ENCODE measurements at places on chromosomes 4 and X.
A peak's percentile ranks its signal among the peaks of the same experiment; 100 is the strongest.

- DNase-seq = peak; percentile 18
Observed at GRCh38 chrX:37755025-37755424, 24.8 kb upstream of the CYBB start.

DNA sequence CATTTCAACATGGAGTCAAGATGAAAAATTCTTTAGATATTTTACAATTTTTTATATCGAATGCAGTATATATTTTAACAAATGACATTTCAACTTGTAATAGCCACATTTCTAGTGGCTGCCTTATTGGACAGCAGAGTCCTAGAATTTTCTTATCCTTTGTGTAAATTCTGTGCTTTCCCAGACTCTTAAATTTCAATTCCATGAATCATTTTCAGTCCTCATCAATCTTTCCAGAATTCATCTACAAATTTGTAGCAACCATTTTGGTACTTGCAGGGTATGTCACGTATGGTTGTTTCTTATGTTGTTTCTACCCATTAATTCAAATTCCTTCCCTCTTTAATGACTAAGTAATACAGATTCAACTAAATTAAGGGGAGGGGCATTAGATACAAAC is 2.7 kb downstream of the PAICS start:
- DNase-seq = no peak

- DNase-seq = peak; percentile 73
Observed at GRCh38 chr4:109648266-109648996, 54.8 kb downstream of the CASP6 start.

DNA sequence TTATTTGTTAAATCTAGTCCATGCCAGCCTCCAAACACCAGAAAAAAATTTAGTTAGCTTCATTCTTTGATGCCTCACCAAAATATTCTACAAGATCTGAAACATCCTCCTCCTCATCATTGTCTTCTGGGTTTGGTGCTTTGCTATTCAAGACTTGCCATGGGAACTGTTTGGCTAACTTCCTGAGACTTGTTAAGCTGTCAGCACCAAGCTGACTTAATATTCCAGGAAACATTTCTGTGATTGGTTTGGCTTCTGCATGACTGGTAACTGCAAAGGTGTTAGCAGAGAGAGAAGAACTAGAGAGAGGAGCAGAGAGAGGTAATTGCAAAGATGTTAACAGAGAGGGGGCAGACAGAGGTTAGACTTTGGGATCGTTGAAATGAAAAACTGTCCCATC is 101.3 kb downstream of the PALLD start:
- DNase-seq = no peak
